ENCODE measurements at places on chromosomes 16 and 17.

- no peak for DNase-seq
Observed at GRCh38 chr17:69448431-69449102, 34.1 kb downstream of the MAP2K6 start.

DNA sequence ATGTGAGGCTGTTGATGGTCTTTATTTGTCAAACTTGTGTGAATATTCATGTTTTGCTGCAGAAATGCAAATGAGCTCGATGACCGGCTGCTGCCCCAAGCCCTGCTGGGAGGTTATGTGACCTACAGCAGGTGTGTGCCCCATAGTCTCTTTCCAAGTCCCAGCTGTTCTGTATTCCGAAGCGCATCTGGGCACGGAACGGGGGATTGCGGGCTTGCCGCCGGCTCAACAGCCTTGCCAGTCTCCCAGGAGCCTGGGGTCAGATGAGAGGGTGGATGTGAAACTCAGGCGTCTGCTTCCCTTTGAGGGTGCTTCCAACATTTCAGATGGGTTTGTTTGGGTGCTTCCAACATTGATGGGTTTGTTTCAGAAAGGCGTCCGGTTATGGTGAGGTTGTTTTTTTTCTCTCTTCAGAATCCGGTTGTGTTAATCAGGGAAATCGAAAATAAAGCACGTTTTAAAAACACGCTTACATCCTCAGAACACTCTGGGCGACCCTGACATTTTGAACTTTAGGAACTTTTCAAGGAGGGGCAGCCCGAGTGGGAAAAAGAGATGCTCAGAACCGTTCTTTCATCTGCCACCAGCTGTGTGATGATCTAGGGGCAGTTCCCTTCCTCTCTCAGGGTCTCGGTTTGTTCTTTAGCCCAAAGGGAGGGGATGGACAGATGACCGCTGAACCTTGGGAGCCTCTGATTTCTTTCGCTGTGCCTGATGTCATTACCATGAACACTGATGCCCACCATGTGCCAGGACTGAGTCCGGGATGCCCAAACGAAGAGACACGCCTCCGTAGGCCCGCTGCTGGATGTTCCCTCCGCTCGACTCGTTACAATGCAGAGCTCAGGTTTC lies 47.8 kb upstream of the AMZ2 start:
- DNase-seq: no peak

DNA sequence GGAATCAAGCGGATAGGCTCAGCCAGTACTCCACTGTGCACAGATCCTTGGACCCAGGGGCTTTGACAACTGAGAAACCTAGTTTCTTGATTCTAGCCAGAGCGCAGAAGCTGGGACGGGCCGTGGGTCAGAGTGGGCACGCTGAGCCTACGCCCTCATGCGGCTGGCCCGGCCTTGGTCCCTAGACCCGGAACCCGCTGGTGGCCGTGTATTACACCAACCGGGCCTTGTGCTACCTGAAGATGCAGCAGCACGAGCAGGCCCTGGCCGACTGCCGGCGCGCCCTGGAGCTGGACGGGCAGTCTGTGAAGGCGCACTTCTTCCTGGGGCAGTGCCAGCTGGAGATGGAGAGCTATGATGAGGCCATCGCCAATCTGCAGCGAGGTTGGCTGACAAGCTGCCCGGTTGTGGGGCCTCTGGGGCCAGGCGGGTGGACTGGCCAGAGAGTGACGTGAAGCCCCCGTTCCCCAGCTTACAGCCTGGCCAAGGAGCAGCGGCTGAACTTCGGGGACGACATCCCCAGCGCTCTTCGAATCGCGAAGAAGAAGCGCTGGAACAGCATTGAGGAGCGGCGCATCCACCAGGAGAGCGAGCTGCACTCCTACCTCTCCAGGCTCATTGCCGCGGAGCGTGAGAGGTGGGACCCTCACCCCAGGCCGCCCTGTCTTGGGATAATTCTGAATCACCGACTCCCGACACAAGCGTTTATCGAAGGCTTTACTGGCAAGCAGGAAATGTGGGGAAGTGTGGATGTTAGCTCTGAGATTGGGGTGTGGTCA lies 946 bp downstream of the STUB1 start:
- no peak for DNase-seq

DNA sequence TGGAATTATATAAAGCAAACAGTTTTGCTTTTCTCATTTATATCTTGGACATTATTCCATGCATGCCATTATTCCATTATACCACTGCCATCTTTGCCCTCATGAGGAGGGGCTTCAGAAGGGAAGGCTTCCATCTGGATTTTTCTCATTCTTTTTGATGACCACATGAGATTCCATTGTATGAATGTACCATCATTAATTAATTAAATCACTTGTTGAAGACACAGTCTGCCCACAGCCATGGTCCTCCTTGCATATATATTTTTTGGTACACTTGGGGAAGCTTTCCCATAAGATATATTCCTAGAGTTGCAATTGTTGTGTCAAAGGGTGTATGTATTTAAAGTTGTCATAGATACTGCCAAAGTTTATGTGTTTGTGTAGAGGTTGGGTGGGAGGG lies 7.1 kb downstream of the ARL4D start:
- no peak for DNase-seq

DNA sequence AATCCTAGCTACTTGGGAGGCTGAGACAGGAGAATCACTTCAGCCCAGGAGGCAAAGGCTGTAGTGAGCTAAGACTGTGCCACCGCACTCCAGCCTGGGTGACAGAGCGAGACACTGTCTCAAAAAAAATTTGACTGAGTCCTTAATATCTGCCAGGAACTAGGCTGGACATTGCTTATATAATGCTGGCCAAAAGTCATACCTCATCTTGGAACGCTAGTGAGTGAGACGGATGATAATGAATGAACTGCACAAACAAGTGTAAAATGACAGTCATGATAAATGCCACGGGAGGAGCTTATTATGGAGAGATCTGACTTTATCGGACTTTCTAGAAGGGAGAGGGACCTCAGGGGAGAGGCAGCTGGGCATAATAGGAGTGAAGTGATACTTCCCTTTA lies 327.6 kb downstream of the SHISA9 start:
- no peak for DNase-seq

- no peak for DNase-seq
Observed at GRCh38 chr17:41009936-41010335, 1.0 kb upstream of the KRTAP3-1 start.

DNA sequence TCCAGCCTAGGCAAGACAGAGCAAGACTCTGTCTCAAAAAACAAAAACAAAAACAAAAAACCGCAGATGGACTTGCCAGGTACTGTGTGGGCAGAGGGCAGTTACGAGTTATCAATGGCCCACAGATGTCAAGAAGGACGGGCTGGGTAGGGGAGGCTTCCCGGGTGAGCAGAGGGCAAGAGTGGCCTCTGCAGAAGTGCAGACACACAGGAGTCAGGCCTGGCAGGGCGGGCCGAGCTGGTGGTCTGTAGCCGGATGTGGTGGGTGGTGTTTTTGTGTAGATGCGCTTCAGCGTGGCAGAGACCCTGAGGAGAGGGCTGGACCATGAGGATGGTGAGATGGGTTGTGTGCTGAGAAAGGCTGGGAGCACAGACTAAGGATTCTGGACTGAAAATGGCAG lies 44.9 kb upstream of the KDM6B start:
- DNase-seq: no peak

- DNase-seq: no peak
Observed at GRCh38 chr17:77540975-77541374, 400.2 kb downstream of the SEC14L1 start.

DNA sequence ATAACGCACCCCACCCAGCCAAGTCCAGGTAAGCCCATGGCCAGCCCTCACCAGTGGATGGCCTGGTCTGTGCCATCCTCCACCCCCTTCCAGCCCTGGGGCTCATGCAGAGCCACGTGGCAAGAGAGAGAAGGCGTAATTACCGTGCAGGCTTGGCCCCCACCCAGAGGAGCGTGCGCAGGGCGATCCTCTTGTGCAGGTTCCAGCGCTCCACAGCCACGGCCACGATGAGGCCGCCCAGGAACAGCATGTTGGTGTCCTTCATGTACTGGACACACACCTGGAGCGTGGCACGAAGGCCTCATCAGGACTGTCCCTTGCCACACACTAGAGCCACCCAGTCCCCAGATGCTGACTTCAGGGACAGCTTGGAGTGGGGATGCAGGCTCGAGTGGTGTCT lies 6.7 kb downstream of the SLC13A5 start:
- no peak for DNase-seq

GRCh38 chr17:5789528-5789927 lies 205.2 kb upstream of the NLRP1 start:
- DNase-seq: no peak

DNA sequence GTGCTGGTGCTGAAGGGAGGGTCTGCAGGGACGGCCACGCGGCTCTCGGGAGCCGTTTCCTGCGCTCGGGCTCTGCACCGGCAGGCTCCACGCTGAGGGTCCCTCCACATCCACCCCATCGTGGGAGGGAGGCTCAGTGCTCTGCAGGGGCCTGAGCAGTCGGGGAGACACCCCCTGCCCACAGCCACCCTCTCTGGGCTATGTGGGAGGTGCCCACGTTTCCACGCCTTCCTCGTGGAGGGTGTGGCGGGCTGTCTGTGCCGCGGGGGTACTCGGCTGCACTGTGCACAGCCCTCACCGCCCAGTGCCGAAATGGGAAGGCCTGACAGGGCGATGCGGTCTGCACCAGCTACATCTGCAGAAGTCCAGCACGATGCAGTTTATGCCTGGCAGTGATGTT lies 25.5 kb upstream of the ZNF750 start:
- no peak for DNase-seq

DNA sequence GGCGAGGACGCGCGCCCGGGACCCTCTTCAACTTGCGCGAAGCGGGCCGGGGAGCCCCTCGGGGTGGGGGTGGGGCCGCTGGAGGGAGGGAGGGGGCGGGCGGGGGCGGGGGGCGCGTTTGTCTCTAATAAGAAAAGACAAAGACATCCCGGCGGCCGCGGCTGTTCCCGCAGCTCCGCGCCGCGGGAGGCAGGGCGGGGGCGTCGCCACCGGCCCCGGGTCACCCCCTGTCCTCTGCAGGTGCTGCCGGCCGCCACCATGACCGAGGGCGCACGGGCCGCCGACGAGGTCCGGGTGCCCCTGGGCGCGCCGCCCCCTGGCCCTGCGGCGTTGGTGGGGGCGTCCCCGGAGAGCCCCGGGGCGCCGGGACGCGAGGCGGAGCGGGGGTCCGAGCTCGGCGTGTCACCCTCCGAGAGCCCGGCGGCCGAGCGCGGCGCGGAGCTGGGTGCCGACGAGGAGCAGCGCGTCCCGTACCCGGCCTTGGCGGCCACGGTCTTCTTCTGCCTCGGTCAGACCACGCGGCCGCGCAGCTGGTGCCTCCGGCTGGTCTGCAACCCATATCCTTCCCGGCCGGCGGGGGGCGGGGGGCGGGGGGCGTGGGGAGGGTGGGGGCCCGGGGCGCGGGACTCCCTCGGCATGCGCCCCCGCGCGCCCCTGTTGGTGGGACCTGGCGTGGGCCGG lies 714 bp downstream of the CACNA1H start:
- DNase-seq: no peak

DNA sequence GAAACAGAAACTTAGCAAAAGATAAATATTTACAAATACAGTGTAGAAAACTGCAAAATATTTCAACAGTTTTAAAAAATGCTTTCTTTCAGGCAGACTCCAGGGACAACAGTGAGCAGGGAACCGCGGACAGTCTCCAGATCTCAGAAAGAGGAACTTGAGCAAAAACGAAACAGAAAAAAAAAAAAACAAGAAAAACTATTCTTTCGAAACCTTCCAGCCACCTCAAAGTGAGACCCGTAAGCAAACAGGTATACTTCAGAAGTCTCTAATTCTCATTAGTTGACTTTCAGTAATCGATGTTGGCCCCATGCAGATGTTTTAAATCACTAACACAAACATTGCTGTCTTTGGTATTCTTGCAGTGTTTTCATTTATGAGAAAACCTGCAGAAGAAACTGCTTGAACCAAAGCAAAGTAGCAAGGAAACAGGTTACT lies 15.7 kb upstream of the CCL1 start:
- DNase-seq: peak; percentile 75

DNA sequence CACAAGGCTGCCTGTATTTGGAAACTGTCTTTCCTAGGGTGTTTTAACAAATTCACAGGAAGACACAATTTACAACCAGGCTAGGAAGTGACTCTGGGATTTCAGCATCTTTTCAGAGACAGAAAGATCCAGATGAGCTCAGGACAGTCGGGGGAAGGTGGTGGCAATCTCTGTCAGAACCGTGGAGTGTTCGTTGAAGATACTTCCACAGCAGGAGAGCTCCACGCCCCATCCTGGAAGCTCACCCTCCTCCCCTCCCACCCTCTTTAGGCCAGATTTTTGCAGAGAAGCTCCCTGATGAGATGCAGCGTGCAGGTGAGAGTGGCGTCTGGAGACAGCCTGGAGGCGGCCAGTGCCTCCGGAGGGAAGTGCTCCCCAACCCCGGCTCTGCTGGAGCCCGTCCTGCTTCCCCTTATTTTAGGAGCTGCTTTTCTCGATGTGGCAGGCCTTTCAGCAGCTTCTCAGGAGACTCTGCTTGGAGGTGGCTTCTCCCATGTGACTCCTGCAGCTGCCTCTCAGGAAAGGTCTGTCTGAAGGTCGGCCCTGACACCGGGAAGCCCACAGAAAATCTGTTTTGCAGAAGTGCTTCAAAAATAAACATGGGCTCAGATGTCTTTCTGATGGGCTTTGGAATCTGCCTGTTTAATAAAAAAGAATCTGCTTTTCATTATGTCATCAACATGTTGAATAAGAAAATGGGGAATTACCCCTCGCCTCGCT lies 186.4 kb upstream of the CHMP6 start:
- no peak for DNase-seq

DNA sequence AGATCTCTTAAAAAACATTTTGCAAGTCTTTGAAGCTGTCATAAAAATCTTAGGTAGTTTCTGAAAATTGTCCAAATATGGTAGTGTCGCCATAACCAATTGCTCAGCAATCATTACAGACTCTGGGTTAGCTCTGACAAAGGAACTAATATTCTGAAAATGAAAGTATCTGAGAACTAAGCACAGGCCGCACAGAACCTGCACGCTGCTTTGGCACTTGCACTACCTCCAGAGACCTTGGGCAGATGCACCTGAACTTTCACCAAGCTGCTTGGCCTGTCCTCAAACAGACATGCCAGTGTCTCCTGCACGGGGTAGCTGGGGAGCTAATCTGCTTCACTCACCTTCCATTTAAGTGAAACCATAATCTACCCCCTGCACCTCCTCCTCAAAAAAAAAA lies 317.0 kb downstream of the MAF start:
- DNase-seq: no peak

- no peak for DNase-seq
Observed at GRCh38 chr17:73902416-73903181, 258.4 kb upstream of the SDK2 start.

- no peak for DNase-seq
Observed at GRCh38 chr17:3891626-3892094, 1.2 kb downstream of the CAMKK1 start.

DNA sequence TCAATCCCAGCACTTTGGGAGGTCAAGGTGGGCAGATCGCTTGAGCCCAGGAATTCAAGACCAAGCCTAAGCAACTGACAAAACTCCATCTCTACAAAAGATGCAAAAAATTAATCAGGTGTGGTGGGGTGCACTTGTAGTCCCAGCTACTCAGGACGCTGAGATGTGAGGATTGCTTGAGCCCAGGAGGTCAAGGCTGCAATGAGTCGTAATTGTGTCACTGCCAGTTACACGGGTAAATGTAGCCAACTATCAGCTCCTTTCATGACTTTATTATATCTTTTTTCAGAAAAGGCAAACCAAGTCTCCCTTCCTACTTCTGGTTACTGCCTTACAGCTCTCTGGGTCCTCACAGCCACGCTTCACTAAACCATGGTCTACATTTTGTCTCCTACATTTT lies 4.0 kb downstream of the SDF2 start:
- no peak for DNase-seq

All from SIG-M5 (cell line).